Thymus (tissue), 14 donors: ENCODE measurements at places on chromosomes 4 and X. TPM values are rescaled to one million over a fixed set of nuclear protein-coding genes. Genes with fewer than 3 reads are reported as not detected.
A peak's percentile ranks its signal among the peaks of the same experiment; 100 is the strongest.

GRCh38 chr4:7412554-7412912, 22.2 kb downstream of the PSAPL1 start:
- no peaks in the 10 kb centered on the region for H3K27me3 ChIP-seq
- H3K4me1 ChIP-seq: no peaks in the 10 kb centered on the region
- H3K4me3 ChIP-seq: no peak overlapping the region
- no peaks in the 10 kb centered on the region for H3K36me3 ChIP-seq
- no peak for DNase-seq

The SCML2 gene
- 4.1 TPM for total RNA-seq

The ABLIM2 gene
- total RNA-seq: 1.0 TPM

- H3K4me3 ChIP-seq: no peak overlapping the region
- H3K4me1 ChIP-seq: no peaks in the 10 kb centered on the region
- H3K27ac ChIP-seq: no peak overlapping the region
- DNase-seq: no peak
- no peaks in the 10 kb centered on the region for H3K36me3 ChIP-seq
These were observed 1396.9 kb upstream of the IGFBP7 start for GRCh38 chr4:58507079-58507478.

DNA sequence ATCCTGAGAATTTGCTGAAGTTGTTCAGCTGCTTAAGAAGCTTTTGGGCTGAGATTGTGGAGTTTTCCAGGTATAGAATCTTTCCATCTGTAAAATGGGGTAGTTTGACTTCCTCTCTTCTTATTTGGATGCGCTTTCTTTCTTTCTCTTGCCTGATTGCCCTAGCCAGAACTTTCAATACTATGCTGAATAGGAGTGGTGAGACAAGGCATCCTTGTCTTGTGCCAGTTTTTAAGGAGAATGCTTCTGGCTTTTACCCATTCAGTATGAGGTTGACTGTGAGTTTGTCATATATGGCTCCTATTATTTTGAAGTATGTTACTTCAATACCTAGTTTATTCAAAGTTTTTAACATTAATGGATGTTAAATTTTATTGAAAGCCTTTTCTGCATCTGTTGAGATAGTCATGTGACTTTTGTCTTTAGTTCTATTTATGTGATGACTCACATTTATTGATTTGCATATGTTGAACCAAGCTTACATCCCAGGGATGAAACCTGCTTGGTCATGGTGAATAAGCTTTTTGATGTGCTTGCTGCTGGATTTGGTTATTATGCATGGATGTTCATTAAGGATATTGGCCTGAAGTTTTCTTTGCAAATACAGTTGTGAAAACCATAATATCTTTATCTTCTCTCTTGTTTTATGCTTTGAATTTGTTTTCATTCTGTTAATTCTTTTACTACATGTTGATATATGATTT, 573.8 kb upstream of the NDST4 start:
- H3K4me3 ChIP-seq: no peak overlapping the region
- no peaks in the 10 kb centered on the region for H3K36me3 ChIP-seq
- H3K4me1 ChIP-seq: no peaks in the 10 kb centered on the region
- no peak for DNase-seq
- no peaks in the 10 kb centered on the region for H3K27me3 ChIP-seq
- H3K27ac ChIP-seq: no peak overlapping the region

DNA sequence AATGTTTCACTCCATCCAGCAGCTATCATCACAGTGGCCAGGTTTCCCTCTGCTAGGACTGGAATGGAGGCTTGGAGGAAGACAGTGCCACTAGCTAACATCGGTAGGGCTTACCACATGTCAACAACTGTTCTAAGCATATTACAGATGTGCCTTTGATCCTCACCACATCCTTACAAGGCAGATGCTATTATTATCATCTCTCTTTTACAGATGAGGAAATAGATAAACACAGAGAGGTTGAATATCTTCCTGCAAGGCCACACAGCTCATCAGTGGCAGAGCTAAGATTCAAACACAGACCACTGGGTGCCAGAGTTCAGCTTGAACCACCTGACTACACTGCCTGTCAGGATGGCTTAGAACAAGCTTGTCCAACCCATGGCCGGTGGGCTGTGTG, 47.4 kb downstream of the MAMLD1 start:
- no peaks in the 10 kb centered on the region for H3K27me3 ChIP-seq
- no peak overlapping the region for H3K4me3 ChIP-seq

The MAGEB17 gene
- not detected for total RNA-seq

GRCh38 chr4:83779103-83780052, 243.5 kb downstream of the GPAT3 start:
- no peaks in the 10 kb centered on the region for H3K27me3 ChIP-seq
- no peak overlapping the region for H3K27ac ChIP-seq
- no peak overlapping the region for H3K4me3 ChIP-seq
- H3K4me1 ChIP-seq: no peaks in the 10 kb centered on the region

The TBC1D9 gene
- 4.7 TPM for total RNA-seq

DNA sequence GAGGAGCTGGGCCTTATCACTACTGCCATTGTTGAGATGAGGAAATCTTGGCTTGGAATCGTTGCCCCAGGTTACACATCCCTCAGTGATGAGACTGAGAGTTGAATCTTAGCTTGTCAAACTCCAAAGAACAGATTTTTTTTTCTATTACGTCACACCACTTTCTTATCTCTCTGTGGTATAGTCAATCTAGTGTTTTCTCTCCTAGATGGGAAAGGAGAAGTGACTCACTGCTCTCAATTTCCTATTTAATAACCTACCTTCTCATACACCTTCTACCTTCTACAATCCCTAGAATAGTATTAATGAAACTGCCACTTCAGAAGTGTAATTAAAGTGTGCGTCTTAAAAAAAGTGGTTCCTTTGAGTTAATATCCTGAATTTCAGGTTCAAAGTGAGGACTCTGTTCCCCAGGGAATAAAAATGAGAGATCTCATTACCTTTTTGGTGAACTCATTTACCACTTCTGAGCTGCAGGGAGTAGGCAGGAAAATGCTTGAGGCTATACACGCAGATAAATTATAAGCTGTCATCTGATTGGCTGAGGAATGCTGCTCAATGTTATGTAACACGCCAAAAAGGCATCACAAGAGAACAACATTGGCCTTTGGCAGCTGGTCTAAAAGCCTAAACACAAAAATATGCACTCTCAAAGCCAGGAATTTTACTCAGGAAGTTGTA, 59.3 kb downstream of the MAD2L1 start:
- no peak for DNase-seq
- H3K27me3 ChIP-seq: no peaks in the 10 kb centered on the region
- no peaks in the 10 kb centered on the region for H3K36me3 ChIP-seq
- no peak overlapping the region for H3K4me3 ChIP-seq

GRCh38 chrX:153970357-153971123, 1.1 kb downstream of the HCFC1 start:
- DNase-seq: no peak
- peaks cover 19% of the 10 kb centered on the region for H3K36me3 ChIP-seq
- peak overlapping the region; percentile 99 for H3K27ac ChIP-seq
- peaks cover 25% of the 10 kb centered on the region for H3K4me1 ChIP-seq

The MAP9 gene
- total RNA-seq: 3.1 TPM

The CT45A10 gene
- not detected for total RNA-seq

The SLC49A3 gene
- 1.2 TPM for total RNA-seq

DNA sequence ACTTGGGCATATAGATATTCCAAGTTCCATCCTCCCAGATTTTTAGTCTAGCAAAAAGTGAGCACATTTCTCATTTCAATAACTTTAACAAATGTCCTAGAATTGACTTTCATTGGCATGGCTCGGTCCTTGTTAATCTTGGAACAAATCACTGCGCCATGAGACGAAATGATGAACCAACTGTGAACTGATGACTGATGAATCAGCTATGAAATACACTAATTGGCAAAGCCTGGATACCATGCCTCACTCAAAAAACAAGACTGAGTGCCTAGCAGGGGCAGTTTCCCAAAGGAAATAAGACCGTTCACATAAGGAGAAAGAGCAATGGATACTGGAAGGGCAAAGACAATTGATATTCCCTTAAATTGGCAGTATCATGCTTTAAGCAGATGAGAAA, 248.6 kb upstream of the VEGFC start:
- no peaks in the 10 kb centered on the region for H3K4me1 ChIP-seq
- no peak overlapping the region for H3K27ac ChIP-seq
- no peak overlapping the region for H3K4me3 ChIP-seq
- no peaks in the 10 kb centered on the region for H3K36me3 ChIP-seq

The GSPT2 gene
- total RNA-seq: 10.5 TPM

The HOPX gene
- total RNA-seq: 5.9 TPM

- no peaks in the 10 kb centered on the region for H3K27me3 ChIP-seq
- DNase-seq: no peak
- no peak overlapping the region for H3K27ac ChIP-seq
- no peak overlapping the region for H3K4me3 ChIP-seq
These were observed 156.8 kb downstream of the MGST2 start for GRCh38 chr4:139822391-139822790.

GRCh38 chr4:155881555-155881954, 15.5 kb upstream of the ASIC5 start:
- no peak overlapping the region for H3K27ac ChIP-seq
- no peak overlapping the region for H3K4me3 ChIP-seq
- no peaks in the 10 kb centered on the region for H3K36me3 ChIP-seq
- no peaks in the 10 kb centered on the region for H3K27me3 ChIP-seq

DNA sequence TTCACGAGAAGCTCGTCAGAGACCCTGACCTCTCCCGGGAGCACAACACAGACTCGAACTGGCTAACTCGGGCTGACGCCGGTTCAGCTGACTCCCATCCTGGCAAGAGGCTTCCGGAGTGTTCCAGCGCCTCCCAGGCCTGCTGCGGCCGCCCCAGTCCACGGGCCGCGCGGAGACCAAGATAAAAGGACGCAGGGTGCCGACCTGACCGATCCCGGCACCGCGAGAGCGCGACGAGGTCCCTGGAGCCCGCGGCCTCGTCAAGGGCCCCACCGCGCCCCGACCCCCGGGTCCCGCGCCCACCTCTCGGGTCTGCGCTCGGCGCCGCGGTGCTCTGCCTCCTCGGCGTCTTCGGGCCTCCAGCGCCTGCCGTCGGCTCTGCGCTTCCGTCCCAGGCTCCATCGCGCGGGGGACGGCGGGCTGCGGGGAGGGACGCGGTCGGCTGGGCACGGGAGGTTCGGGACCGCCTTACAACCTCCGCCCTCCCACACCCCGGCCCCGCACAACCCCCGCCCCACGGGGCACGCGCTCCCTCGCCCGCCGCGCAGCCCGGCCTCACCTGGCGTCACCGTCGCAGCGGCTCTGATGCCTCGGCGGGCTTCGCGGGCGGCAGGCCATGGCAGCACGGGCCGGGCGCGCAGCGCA, 426 bp downstream of the SLBP start:
- peak overlapping the region; percentile 96 for H3K27ac ChIP-seq
- no peak for DNase-seq
- H3K4me1 ChIP-seq: peaks cover 53% of the 10 kb centered on the region
- peaks cover 33% of the 10 kb centered on the region for H3K36me3 ChIP-seq
- no peaks in the 10 kb centered on the region for H3K27me3 ChIP-seq

DNA sequence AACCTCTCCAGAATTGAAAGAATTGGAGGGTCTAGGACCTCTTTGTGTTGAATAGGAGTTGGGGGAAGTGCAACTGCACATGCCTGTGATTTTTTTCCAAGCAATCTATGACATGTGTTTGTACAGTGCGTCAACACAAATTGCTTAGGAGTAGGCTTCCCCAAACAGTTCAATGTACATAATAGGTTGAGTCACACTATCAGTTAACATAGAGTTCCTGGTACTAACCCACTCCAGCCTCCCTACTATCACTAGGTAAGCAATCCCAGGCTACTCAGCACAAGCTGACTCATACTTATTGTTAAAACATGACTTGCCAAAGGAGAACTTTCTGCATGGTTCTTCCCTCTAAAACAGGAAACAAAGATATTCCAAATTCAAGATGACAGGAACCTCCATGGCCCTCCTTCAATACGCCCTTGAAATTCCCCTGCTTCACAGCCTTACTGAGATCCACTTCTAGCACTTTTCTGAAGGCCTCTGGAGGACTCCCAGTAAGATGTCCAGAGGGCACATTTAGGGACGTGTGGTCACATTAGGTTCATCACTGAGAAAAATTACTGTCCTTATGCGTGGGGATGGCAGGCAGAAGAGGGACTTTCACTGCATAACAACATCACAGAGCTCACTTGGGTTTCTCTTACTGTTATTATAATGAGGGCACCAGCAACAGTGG, 8.4 kb upstream of the VSIG1 start:
- peaks cover 2% of the 10 kb centered on the region for H3K27me3 ChIP-seq
- DNase-seq: no peak
- H3K4me1 ChIP-seq: no peaks in the 10 kb centered on the region

- no peaks in the 10 kb centered on the region for H3K27me3 ChIP-seq
- H3K4me1 ChIP-seq: no peaks in the 10 kb centered on the region
- no peak for DNase-seq
- H3K4me3 ChIP-seq: no peak overlapping the region
- H3K27ac ChIP-seq: no peak overlapping the region
These were observed 91.0 kb upstream of the SH3RF1 start for GRCh38 chr4:169361756-169362155.
